ENCODE measurements at places on chromosomes 16 and 17.

- DNase-seq: no peak
These were observed 558 bp upstream of the CHMP6 start for GRCh38 chr17:80990921-80991644.

- DNase-seq: peak; percentile 22
These were observed 10.8 kb downstream of the TBKBP1 start for GRCh38 chr17:47704736-47705135.

DNA sequence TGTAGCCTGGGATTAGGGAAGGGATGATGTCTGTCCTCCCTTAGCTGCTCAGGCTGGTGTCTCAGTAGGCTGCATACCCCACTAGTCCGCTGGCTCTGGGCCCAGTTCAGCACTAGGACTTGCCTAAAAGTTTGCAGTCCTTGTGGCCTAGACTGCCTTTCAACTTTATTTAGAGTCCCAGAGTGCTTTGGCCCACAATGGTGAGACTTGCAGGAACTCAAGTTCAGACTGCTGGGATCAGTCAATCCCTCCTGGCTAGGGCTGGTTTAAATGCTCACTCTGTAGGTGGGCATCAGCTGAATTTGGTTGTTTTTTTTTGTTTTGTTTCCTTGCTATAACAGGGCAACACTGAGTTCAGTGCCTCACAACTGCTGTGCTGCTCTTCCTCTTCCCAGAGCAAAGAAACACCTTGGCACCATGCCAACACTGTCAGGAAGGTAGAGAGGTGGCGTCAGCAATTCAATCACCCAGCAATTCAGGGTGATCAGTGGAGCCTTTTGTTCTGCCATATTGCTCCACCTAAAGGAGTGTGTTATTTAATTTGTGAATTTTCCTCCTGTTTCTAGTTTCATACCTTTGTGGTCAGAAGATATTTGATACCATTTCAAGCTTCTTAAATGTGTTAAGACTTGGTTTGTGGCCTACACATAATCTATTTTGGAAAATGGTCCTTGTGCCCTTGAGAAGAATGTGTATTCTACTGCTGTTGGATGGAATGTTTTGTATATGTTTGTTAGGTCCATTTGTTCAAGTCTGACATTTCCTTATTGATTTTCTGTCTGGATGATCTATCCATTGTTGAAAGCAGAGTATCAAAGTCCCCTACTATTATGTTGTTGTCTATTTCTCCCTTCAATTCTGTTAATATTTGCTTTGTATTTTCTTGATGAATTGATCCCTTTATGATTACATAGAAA lies 284.0 kb upstream of the PMFBP1 start:
- DNase-seq: no peak

DNA sequence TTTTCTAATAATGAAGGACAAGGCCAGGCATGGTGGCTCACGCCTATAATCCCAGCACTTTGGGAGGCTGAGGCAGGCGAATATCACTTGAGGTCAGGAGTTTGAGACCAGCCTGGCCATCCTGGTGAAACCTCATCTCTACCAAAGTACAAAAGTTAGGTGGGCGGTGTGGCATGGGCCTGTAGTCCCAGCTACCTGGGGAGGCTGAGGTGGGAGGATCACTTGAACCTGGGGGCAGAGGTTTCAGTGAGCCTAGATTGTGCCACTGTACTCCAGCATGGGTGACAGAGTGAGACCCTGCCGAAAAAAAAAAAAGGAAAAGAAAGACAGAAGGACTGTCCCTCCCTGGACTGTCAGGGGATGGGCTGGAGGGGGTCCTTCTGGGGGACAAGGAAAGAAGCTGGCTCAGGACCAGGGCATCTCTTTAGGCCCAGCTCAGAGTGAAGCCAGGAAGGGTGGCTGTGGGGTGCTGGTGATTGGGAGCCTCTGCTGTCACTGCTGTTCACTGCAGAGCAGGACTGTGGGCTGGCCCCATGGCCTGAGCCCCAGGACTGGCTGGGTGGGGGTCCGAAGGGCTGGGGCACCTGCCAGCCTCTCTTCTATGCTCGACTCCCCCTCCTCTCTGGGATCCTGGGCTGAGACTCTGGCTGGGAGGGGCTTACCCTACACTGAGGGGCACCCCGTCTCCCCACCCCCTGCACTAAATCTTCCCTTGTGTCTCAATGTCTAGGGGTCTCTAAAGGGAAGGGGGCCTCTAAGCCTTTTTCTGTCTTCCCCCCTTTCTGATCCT lies 909 bp upstream of the ARHGAP23 start:
- DNase-seq: no peak

DNA sequence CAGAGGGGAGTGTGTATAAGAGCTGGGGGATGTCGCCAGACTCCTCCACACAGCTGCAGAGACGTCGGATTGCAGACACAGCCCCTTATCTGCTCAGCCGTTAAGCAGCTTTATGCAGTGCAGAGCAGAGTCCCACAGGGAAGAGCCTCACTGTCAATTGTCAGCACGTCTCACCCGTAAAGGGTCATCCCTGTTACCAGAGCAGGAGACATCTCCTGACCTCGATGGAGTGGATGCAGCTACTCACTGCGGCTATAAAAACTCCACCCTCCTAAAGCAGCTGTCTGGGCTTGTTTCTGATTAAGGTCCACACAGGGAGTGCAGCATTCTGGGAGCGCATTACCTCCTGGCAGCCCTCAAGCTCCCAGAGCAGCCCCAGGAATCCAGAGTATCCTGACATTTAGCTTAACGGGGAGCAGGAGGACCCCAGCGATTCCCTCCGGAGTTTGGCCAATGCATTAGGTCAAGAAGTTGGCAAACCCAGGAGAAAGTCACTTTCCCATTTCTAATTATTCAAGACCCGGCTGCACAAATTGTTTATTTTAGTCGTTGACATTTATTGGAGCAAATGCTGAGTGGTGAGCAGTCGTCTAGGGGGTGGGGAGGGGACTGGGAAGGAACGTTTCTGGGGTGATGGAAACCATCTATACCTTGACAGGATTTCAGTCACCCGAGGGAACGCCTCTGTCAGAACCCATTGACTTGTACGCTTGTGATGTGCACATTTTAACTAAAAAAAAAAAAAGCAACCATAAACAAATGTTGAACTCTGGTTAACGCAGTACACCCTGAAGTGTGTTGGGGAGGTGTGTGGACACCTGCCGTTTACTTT lies 100.0 kb upstream of the ZNF469 start:
- DNase-seq: no peak

DNA sequence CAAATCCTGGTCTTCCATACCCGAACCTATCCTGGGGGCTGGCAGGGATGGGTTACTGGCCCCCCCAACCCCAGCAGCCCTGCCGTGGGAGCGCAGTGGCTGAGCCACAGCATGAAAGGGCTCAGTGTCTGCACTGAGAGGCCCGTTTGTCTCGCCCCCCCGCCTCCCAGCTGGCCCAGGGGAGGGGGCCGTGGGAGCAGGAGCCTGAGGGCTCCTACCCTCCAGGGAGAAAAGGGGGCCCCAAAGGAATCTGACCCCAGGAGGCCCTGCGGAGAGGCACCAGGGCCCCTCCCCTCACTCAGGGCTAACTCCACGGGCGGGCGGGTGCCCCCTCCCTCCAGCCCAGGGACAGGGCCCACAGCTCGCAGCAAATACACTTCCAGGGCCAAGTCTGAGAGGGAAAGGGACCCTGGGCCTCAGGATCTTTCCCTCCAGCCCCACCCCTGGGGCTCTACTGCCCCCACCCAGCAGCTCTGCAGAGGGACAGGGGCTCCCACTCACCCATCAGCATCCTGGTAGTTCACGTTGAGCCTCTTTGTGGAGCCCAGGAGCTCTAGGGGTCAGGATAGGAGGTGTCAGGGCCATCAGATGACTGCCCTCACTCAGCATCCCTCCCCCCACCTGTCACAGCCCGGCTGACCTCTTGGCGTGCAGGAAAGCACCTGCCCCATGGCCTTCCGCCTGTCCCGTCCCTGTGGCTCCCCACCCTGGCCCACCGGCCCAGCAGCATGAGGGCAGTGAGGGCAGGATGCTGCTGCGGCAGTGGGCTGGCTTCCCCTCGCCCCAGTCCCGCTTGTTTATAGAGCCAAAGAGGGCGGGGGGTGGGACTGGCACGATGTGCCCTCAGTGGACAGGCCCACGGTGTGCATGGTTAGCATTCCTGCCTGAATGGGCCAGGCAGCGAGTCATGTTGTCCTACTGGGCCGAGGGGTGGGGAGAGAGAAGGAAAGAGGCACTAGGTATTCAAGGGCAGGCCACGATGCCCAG lies 7.3 kb downstream of the CASKIN2 start:
- DNase-seq: no peak

- no peak for DNase-seq
These were observed 94.5 kb downstream of the PCTP start for GRCh38 chr17:55845385-55845784.

DNA sequence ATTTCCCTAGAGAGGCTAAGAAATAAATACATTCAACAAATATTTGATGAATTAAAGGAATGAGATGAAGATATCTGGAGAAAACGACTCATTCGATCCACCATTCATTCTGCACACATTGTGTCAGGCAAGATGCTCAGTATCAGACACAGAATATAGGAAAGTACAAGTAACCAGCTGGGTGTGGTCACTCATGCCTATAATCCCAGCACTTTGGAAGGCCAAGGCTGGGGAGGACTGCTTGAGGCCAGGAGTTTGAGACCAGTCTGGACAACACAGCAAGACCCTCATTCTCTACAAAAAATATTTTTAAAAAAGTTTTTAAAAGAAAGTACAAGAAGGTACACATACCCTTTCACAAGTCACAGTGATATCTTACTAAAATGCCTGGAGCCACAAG lies 42.3 kb downstream of the CRLF3 start:
- no peak for DNase-seq

GRCh38 chr16:82083710-82084353 lies 48.8 kb downstream of the HSD17B2 start:
- DNase-seq: no peak

Data from cerebellar nuclear complex (tissue), 1 donor.